ENCODE measurements at places on chromosomes 5 and 9.

DNA sequence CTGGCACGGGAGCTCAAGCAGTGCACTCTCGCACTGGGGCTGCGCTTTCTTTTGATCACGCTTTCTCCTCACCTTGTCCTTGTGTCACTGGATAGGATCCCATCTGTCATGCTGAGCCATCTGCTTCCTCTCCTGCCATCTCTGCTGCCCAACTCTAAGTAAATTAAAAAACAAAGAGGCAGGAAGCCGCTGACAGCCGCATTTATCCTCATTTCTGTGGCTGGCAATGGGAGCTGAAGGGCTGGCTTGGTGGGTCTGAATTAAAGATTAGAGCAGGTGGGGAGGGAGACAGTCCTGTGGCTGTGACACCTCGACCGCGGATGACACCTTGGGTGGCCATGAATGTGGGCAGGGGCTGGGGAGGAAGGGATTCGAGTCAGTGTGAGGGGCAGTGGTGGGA, 159.2 kb upstream of the ALDH1B1 start:
- no peak for DNase-seq

GRCh38 chr5:20359377-20359776, 371.4 kb upstream of the CDH18 start:
- no peak for DNase-seq

DNA sequence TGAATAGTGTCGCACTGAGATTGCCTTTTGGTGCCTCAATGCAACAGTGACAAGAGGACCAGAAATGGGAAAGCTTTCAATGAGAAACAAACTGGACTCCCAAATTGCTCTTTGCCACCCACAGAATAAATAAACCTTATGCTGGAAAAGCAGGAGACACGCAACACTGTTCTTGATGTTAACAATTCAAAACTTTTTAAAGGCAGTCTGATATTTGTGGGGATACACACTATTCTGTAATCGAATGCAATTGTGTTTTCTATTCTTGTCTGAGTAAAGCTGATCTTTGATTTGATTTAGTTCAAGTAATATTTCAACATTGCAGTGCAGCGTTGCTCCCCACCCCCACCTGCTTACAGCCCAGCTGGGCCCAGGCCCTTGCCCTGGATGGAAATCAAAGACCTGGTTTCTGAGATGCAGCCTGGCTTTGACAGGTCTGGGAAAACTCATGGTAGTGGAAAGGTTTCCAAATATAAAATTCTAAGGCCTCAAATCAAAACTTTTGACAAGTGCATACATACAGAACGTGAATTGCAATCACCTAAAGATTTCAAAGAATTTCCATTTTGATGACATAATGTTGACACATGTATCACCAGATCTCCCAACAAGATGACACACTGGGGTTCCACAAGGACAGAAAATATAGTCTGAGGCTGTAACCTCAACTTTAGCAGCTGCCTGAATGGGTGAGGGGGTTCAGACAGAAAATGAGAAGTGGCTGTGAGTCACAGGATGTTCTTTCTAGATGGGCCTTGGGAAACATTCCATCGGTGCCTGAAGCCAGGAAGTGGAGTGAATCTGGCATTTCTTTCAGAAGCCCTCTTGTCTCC, 55.1 kb downstream of the ABCA1 start:
- no peak for DNase-seq

DNA sequence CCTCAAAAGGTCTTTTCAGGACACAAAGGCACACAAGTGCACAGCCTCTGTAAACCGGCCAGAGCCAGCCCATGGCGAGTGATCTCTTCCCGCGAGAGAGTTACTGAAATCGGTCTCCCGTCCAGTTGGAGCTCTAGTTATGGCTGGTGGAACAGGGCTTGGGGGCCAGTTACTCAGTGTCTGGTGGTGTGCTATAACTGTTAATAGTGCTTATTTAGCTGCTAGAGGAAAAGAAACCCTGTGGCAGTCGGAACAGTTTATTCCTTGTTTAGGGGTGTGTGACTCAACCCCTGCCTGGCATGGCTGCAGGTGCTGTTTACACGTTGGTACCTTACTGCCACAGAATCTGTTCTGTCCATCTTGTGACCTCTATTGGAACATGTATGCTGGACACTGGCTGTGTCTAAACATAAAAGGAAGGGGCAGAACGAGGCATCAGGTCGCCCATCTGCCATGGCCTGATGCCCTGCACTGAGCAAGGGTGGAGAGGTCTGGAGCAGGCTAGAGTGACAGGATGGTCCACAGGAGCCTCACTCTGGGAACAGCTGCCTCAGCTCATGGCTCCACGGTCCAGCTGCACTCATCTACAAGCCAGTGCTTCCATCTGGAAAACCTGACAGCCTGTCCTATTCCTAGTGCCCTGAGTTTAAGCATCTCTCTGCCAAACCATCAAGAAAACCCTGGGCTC, 49.6 kb upstream of the SIMC1 start:
- DNase-seq: no peak

DNA sequence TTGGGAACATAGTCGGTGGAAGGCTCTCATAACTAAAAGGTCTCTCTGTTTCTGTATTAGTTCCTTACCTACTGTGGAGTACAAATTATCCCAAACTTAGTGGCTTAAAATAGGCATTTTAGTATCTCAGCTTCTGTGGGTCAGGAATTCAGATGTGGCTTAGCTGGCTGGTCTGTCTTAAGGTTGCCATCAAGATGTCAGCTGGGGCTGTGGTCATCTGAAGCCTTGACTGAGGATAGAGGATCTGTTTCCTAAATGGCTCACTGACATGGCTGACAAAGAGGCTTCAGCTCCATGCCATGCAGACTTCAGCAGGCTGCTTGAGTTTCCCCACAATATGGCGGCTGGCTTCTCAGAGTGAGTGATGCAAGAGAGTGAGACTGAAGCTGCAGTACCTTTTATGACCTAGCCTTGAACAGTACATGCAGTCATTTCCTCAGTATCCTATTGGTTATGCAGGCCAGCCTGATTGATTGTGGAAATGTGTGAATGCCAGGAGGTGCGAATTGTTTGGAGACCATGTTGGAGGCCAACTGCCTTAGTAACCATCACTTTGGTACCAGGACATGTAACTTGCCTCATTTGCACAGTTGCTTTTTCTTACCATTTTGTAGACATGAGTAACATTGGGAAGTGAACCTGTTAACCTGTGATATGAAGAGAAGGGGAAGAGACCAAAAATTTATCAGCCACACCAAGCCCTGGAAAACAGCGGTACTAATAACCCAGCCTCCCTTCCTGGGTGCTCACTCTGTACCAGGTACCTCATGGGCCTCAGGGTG, 152.8 kb upstream of the IER5L start:
- no peak for DNase-seq

- no peak for DNase-seq
Observed at GRCh38 chr9:80426992-80427391, 855.2 kb downstream of the TLE4 start.

- no peak for DNase-seq
Observed at GRCh38 chr9:137879052-137879451, 1.5 kb downstream of the CACNA1B start.
